Activated CD4-positive, CD25-positive, alpha-beta regulatory T cell (primary cell): ENCODE measurements at places on chromosomes 6 and 20.

DNA sequence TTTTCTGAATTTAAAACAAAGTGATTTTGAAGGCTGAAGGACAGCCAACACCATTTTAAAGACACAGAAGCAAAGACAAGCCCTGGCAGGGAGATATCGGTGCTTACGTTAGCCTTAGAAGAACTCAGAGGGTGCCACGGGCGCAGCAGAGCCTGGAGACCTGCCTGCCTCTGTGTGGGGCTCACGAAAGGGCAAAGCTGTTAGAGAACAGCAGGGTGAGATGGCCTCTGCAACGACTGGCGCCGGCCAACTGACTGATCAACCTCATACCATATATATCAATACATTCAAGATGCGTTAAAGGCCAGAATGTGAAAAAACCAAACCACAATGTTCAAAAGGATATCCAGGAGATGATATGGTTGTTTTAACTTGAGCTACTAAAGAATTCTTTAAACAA lies 151.0 kb upstream of the RPS6KA2 start:
- no peak for DNase-seq

DNA sequence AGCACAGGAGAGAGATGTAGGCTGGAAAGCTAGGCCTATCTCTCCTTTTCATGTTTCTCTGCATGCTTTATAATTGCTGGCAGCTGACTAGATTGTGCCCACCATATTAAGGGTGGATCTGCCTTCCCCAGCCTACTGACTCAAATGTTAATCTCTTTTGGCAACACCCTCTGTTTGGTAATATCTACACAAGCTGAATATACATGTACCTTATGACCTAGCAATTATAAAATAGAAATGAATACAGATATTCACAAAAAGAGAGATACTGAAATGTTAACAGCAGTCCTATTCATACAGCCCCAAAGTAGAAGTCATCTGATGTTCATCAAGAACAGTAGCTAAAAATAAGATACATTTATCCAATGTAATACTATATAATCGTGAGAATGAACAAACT lies 429.6 kb downstream of the EPM2A start:
- no peak for DNase-seq

DNA sequence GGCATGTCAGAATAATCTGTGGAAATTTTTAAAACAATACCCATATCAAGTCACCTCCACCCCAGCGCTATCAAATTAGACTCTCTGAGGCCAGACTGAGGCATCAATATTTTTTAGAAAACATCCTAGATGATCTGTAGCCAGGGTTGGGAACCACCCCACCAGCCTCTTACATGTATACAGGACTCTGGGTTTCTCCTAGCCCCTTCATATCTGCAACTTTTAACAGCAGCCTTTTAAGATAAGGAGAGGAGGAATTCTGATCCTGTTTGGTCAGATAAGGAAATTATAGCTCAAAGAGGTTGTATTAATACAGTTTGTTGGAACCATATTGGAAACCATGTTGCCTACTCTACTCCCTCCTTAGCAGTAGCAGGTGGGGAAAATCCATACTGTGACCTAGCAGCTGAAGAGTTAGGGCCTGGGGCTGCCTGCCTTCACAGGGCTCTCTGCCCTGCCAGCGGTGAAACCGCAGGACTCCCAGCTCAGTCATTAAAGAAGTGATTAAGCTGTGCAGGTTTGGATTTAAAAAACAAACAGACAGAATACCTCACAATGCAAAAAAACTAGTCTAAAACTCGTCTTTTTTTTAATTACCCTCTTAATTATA lies 30.0 kb downstream of the BRPF3 start:
- no peak for DNase-seq

DNA sequence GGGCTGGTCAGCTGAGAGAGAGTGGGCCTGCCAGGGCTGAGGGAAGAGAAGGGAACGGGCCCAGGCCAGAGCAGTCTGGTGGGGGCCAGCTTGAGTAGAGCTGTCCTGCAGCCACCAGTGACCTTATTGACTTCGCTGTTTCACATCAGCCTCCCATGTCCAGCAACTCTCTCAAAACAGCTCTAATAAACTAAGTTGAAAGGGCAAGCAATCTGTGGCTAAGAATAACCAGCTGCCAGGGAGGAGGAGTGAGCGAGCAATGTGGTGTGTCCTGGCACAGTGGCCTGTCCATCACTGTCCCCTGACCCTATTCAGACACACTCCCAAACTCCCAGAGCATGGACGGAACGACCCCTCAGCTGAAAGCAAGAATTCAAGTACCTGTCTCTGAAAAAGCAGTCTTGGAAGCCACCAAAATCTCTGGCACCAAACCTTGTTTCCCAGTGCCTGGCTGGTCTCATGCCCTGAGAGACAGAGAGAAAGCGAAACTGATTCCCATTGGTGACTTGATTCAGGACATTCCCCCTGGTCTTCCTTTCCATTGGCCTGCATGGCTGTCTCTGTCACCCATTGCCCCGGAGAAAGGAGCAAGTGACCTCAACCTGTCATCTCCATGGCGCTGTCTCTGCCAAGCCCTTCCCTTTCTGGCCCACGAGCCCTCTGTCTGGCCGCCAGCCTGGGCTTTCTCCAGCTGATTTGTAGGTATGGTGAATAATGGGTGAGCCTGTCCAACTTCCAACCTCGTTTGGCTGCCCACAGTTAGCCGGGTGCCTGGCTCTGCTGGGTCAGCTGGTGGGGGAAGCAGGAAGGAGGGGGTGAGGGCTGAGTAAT lies at the start of gene DDO:
Gene DDO, minus strand, starts transcription at position 490 of the 831 bp plus-strand sequence. CDS start 2,113 bp downstream, outside the sequence.
- no peak for DNase-seq

- DNase-seq: no peak
These were observed 30.4 kb downstream of the GPLD1 start for GRCh38 chr6:24458941-24459340.

DNA sequence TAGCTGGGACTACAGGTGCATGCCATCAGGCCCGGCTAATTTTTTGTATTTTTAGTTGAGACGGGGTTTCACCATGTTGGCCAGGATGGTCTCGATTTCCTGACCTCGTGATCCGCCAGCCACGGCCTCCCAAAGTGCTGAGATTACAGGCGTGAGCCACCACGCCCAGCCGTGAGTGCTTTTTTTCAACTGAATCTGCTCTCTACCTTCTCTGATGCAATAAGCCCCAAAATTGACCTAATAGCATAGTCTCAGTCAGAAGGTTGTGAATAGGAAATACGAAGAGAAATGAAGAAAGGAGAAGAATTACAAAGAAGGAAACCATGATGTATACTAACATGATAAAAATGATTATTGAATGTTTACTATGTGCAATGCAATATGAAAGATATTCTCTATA lies 33.2 kb downstream of the BEND6 start:
- DNase-seq: no peak

GRCh38 chr6:150328744-150329405 lies 39.9 kb upstream of the IYD start:
- no peak for DNase-seq
